Left renal pelvis (tissue), 4 donors: ENCODE measurements at places on chromosomes 13 and 19.

GRCh38 chr19:313988-314815 is 23.0 kb upstream of the PLPP2 start:
- no peak for DNase-seq

DNA sequence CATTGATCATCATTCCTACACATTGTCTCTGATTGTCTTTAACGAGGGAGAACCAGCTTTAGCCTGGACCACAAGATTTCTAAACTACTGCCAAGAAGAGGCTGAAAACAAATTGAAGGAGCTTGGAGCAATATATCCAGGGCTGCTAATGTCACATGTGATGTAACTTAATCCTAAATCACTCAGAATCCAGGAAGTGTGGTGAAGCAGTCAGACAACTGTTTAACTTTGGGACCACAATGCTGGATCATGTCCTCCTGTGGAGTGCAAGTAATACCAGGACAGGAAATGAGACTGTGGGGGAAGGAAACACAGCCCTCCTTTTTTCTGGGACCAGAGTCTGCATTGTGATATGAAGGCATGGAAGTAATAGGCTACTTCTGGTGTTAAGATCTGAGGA is 430.2 kb downstream of the KCTD12 start:
- no peak for DNase-seq

- DNase-seq, result no peak
These were observed 118.4 kb upstream of the CLDN10 start for GRCh38 chr13:95434111-95434510.

DNA sequence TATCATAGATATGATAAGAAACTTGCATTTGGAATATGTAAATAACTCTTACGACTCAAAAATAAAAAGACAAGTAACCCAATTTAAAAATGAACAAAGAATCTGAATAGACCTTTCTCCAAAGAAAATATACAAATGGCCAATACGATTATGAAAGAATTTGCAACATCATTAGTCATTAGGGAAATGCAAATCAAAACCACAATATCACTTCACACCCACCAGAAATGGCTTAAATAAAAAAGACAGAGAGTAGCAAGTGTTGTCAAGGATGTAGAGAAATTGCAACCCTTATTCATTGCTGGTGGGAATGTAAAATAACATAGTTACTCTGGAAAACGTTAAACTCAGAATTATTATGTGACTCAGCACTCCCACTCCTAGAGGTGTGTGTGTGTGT is 226.6 kb upstream of the MAB21L1 start:
- no peak for DNase-seq

DNA sequence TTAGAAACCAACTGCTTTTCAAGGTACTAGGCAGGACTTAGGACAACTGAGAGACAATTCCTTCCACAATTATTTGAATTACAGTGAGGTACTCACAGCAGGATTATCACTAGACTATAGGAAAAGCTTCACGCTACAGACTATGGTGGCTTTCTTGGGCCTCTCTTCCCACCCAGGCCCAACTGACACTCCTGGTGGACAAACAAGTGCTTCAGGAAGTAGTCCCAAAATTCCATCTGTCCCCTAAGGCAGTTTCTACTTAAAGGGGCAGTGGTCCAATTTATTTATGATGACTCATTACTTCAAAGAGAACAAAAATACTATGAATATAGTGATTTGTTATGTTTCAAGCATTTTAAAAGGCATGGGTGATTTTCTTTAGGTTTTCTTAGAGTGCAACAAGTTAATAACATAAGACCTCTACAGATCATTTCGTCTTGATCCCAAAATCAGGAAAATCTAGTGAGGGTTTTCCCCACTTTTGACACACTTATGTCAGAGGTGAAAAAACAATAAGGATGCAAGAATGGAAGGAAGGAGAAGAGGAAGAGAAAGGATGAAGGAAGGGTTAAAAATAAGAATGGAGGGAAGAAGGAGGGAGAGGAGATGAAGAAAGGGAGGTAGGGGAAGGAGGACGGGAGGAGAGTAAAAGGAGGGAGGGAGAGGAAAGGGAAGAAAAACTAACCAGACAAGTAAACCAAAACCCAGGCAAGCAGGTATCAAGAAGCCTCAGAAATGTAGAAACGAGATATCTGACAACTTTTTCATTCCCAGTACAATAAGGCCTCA is 100.7 kb downstream of the SERP2 start:
- no peak for DNase-seq

DNA sequence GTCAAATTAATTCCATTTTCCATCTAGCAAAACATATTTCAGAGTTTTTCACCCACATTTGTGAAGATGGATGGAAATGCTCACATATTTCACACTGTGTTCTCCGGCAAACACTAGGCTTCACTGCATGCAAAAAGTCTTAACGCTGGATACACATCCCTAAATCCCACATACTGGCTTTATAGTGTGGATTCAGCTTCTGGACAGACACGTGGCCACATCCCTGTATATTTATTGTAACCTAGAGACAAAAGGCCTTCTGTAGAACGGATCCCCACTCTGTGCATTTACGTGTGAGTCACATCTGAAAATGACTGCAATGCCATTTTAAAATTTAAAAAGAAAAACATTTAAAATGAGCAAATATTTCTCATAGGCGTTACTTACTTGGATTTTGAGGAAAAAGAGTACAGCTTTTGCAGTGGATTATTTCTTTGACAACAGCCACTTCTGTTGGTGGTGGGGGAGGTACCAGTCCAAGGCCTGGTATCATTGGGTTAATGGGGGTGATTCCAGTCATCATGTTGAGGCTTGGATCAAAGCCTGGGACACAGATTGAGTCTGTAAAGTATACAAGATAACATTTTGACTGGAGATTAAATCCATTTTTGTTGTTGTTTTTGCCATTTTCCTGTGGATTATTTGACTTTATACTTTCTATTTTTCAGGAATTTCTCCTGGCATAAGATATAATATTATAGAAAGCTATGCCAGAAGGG is 337.7 kb downstream of the DNAJC15 start:
- DNase-seq, result no peak

DNA sequence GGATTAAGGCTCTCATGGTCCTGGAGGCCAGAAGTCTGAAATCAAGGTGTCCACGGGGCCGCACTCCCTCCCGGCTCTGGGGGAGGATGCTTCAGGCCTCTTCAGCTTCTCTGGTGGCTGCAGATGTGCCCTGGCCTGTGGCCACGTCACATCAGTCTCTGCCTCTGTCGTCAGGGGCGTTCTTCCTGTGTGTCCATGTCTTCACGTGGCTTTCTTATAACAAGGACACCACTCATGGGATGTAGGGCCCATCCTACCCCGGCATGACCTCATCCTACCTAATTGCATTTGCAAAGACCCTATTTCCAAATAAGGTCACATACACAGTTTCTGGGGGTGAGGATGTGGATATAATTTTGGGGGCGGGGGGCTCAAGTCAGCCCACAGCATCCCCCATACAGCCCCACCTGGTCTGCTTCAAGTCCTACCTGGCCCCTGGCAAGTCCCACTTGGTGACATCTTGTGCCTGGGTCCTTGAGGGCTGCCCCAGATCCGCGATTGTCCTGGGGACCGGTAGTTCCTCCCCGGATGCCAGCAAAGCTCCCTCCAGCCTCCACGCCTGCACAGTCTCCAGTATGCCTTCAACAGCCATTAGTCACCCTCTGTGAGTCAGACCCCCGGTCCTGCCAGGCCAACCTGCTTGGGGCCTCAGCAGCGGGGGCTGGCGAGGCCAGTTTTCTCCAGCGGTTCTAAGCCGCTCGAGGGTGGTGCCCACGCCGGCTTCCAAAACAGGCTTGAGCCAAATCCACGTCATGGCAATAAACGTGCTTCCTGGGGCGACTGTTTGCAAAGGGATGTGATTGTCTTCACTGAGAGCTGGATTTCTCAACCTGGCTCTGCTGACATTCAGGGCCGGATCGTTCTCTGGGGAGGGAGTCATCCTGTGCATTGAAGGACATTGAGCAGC is 32.2 kb downstream of the MYO9B start:
- no peak for DNase-seq
